ENCODE measurements at places on chromosomes 2 and 18.

DNA sequence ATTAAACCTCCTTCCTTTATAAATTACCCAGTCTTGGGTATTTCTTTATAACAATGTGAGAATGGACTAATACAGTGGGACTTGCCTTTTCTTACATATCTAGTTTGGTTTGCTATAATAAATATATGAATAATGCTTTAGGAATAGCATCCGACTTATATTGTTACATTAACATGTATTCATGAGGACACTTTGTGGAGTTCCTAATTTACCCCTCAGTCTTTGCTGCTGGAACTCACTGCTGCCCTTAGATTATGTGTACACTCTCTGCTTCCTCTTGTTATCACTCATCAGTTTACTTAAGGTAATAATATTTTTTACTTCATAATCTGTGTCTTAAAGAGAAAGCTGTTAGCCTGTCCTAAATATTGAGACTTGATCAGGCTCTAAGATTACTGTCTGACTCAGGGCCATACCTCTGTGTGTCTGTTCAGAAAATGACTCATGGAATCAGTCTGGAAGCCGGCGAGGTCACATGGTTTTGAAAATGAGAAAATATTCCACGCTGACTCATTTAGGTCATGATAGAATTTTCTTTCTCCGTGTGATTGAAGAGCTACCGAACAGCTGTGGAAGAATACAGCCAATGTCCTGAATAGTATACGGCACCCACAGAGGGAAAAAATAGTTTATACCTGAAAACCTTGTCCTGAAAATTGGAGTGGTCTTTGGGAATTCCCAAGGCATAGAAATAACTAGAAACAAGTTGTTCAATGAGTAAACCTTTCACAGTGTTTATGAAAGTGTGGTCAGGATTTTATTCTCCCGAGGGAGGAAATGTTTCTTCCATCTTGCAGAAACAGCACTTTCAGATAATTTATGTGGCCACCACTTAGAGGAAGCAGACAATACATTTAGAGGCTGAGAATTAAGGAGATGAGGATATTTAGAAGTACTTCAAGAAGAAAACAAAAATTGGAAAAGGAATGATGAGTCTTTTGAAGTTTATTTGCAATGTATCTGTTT lies 156.4 kb downstream of the DSEL start:
- no peak for DNase-seq

DNA sequence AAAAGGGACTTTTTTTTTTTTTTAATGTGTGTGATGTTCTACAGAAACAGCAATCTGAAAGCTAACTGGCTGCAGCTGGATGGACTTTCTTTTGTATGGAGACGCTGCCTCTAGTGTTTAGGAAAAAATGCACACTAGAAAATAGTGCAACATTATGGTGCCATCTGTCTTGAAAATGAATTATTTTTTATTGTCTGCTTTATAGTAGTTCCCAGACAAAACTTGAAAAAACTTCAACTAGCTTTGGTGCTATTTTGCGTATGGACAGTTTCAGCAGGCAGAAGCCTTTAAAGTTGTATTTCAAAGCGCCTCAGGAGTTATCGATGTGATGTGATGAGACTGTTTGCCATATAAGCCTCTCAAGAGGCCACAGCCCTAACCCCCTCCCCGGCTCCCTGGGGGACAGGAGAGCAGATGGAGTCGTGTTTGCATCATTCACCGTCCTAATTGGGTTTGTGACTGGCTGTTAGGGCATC lies 86.9 kb downstream of the LTBP1 start:
- no peak for DNase-seq

DNA sequence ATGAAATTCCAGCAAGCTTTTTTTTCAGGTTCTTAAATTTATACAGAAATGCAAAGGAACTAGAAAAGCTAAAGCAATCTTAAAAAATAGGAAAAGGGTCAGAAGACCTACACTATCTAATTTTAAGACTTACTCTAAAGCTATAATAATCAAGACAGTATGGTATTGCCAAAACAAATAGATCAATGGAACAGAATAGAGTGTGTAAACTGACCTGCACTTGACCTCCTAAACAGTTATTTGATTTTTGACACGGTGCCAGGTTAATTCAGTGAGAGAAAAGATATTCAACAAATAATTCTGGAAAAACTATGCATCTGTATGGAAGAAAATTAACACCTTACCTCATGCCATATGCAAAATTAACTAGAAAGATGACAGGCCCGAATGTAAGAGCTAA lies 73.6 kb downstream of the OLA1 start:
- DNase-seq: no peak

- DNase-seq: peak; percentile 49
These were observed 845 bp downstream of the EML4 start for GRCh38 chr2:42169874-42170521.

DNA sequence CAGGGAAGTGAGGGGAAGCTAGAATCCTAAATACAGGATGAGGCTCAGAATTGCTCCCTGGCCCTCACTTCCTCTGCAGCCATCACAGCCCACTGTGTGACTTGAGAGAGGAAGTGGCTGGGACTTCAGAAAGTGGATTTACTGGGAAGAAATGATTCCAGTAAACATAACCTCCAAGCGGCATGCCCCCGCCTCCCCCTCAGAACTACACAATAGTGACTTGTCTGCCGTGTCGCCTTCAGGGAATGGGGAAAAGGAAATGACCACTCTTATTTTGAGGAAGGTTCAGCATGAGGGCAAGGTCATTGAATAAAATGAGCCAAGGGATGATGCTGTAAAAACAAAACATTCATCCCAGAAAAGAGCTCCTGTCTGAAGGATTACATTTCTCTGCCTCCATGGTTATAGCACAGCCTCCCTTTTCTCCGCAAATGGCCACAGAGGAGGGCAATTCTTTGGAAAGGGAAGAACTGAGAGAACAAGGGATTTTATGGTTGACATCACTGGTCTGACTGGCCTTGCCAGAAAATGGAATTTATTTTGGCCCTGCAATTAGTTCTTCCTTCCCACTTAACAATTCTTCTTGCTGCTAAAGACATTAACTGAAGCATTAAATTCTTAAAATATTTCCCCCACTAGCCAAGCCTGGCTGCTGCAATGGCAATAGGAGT lies 78.9 kb upstream of the DAPL1 start:
- peak; percentile 47 for DNase-seq

DNA sequence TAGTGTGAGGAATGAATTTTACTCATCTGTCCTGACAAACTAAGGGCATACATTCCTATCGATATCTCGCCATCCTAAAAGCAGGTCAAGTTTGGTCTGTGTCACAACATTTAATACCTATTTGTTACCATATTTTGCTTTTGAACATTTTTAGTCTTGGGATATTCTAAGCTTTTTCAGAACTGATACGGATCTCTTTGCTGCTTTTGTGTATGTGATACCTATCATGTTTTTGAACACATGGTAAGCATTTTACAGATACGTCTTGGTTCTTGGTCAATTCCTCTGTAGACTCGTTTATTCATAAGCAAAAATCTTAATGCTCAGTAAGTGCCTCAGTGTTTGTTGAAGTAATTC lies 592 bp downstream of the ZNF397 start:
- DNase-seq: no peak

DNA sequence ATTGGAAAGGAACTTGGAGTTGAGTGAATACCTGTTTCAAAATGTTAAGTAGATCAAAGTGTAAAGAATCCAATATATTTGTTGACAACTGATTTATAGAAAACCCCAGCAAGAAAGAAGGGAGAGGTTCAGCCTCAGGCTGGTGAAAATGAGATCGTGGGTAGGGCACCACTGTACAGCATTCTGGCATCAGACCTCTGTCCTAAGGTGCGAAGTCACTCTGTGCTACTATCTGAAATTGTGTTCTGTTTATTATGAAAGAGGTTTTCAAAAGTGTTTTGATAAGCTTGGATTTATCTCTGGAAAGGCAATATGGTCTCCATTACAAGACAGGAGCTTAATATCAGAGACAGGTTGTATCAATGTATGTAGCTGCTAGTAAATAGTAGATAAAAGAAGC lies 80.5 kb upstream of the MAP4K3 start:
- no peak for DNase-seq

DNA sequence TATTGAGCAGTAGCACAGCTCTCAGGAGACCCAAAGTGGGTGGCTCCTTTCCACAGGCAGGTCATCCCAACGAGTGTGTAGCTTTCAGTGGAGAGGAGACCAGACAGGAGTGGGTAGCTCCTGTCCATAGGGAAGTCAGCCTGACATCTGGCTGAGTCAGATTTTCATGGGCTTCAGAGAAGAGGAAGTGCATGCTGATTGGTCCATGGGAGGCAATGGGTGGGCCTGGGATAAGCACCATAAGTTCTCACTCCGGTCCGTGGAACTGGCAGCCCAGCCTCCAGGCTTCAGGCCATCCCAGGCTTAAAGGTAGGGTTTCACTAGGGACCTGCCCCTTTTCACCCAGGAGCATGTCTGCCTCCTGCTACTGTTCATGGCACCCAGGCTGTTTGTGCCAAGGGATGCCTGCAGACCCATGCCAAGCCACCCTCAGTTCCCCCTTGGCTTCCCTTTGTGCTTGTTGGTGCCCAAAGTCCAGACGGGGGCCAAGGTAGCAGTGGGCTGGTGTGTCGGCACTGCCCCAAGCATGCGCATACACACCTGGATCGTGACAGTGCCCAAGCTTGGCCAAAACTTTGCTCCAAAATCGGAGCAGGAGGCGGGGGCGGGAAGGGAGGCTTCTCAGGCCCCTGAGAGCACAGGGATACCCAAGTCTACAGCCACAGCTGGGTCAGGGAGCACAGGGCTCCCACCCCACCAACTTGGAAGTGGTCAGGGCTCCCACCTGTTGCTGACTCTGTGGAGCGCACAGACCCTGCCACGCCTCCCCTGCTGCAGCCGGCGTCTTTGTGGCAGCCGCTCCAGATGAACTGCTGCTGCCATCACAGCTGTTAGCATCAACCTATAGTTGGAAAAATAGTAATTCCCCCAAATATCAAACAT lies 26.4 kb downstream of the MARCHF7 start:
- DNase-seq: no peak

DNA sequence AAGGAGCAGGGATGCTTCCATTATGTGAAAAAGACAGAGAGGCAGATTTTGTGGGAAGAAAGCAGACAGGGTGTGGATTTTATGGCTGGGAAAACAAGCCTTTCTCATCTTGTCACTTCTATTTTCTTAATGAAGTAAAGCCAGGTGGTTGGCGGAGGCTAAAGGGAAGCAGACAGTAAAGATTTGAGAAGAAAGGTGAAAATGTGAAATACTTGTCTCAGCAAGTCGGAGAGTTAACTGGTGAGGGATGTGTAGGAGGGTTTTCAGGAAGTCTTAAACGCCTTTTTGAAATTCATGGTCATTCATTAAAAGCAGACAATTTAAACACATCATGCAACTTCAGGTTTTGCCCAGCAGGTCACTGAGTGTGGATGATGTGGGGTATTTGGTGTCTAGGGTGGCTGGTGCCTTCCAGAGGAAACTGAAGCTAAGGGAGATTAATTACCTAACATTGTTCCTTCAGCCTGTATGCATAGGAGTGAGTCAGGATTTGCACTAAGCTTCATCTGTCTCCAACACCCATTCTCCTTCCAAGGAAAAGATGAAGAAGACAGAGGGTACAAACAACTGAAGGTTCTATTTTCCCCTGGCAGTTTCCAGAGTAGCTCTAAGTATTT lies 20.7 kb downstream of the SLC14A2 start:
- DNase-seq: no peak

GRCh38 chr18:78721981-78722380 lies 257.6 kb upstream of the SALL3 start:
- DNase-seq: no peak

DNA sequence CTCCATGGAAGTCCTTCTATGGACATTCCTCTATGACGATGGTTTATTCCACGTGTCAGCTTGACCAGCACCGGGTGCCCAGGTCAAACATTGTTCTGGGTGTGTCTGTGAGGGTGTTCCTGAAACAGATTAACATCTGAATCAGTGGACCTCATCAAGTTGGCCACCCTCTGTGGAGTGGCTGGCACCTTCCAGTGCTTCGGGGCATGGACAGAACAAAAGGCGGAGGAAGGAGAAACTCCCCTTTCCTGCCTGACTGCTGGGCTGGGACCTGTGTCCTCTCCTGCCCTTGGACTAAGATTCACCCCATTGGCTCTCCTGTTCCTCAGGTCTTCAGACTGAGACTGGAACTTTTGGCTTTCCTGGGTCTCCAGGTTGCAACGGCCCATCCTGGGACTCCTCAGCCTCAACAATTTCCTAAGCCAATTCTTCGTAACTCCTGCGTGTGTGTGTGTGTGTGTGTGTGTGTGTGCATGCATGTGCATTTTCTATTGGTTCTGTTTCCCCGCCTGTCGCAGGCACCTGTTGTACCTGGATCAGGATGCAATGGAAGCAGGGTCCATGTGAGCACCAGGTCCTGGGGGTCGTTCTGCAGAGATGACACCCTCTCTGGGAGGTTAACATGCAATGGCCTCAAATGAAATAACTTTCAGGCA lies 357.2 kb upstream of the SALL3 start:
- no peak for DNase-seq

- no peak for DNase-seq
These were observed 46.3 kb upstream of the STAM2 start for GRCh38 chr2:152221839-152222238.

DNA sequence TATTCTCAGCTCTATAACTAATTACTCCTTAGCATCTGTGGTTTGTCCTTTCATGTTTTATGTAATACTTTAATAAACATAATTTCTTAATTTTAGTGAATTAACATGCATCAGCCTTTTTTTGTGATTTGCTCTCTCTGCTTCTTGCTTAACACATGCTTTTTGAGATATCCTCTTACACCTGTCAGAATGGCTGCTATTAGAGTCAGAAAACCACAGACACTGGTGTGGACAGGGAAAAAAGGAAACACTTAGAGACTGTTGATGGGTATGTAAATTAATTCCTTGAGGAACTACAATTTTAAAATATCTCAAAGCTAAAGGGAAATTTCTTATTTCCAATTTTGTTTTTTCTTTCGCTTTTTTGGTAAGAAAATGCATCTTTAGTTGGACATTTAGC lies 549.0 kb downstream of the ZNF804A start:
- DNase-seq: no peak

DNA sequence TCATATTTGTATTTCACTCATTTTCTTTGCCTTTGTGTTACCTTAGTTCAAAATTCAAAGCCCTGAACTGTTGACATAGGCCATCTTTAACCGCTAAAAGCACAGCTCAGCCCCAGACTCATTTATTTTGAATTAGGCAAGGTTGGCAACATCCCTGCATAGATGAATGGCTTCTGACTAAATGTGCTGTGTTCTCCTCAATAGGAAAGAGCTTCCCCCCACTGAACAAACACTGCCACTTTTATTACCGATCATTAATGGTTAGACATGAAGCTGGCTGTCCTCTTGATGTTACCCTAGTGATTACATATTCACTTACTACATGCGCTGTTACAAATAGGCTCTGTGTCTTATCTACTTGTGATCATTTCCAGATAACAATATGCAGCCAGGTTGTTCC lies 170.7 kb downstream of the ADCYAP1 start:
- DNase-seq: no peak

- no peak for DNase-seq
These were observed 180.9 kb upstream of the ALKAL2 start for GRCh38 chr2:468648-469336.

GRCh38 chr2:30231212-30231995 lies at the start of gene LBH:
Gene LBH (plus strand): TSS chr2:30231534. CDS start chr2:30231739, 205 bp downstream.
- DNase-seq: peak; percentile 95

- DNase-seq: peak; percentile 83
These were observed 1.4 kb downstream of the RNF138 start for GRCh38 chr18:32093102-32093511.

- DNase-seq: no peak
These were observed 256.2 kb downstream of the DLGAP1 start for GRCh38 chr18:4198956-4199355.

Data from kidney (tissue), 22 donors.